ENCODE measurements at places on chromosomes 11 and 22. TPM values are rescaled to one million over a fixed set of nuclear protein-coding genes. Genes with fewer than 3 reads are reported as not detected.
A peak's percentile ranks its signal among the peaks of the same experiment; 100 is the strongest.

DNA sequence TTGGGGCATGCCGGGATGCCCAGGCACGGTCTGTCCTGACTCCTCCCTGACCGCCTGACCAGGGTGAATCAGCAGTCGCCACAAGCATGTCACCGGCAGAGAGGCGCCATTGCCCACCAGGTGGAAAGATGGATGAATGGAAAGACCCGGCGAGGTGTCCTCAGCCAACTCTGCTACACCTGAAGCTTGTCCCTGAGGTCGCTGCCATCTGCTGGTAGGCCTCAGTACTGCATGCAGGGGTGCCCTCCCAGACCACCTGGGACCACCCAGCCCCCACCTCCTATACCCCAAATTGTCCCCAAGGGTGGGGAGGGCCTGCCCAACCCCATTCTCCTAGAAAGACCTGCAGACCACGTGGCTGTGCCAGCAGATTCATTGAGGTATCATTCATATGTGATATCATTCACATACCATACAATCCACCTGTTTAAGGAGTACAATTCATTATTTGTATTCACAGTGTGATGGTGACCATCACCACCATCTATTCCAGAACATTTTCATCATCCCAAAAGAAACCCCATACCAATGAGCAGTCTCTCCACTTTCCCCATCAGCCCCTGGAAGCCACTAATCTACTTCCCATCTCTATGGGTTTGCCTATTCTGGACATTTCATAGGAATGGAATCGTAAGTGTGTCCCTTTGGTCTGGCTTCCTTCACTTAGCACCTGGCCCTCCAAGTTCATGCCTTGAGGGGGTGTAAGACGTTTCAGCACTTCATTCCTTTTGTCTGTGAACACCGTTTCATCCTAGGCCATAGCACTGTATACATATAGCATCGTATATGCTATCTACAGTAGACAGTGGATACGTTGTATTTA, 17.5 kb downstream of the FGF3 start:
- no peaks in the 10 kb centered on the region for H3K27me3 ChIP-seq
- DNase-seq = peak; percentile 67
- H3K36me3 ChIP-seq = no peaks in the 10 kb centered on the region
- H3K4me1 ChIP-seq = no peaks in the 10 kb centered on the region

DNA sequence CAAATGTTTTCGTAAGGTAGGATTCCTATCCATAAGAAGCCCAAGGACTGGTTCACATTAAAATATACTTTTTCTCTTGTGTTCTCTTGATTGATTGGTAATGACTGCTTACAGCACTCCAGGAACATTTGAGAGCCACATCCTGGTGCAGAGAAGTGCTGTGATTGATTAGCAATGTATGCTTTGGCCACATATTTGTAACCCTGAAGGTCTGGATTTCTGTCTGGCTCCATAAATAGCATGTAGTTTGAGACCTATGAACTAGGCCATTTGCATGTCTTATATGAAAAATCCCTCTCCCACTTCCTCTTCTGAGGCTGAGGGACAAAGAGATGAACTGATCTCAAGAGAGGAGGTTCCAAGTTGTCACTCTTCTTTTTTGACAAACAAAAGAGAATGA, 49.3 kb upstream of the CD44 start:
- no peak for DNase-seq
- H3K4me1 ChIP-seq = peaks cover 17% of the 10 kb centered on the region
- no peaks in the 10 kb centered on the region for H3K36me3 ChIP-seq
- peaks cover 3% of the 10 kb centered on the region for H3K27me3 ChIP-seq

GRCh38 chr11:30608534-30608933, 22.4 kb upstream of the MPPED2 start:
- H3K4me3 ChIP-seq = no peak overlapping the region
- no peaks in the 10 kb centered on the region for H3K36me3 ChIP-seq
- H3K27me3 ChIP-seq = no peaks in the 10 kb centered on the region
- no peak overlapping the region for H3K27ac ChIP-seq
- H3K4me1 ChIP-seq = peaks cover 11% of the 10 kb centered on the region

GRCh38 chr11:45368697-45369096, 82.6 kb upstream of the SYT13 start:
- peaks cover 2% of the 10 kb centered on the region for H3K27me3 ChIP-seq
- H3K4me1 ChIP-seq = peaks cover 35% of the 10 kb centered on the region
- H3K27ac ChIP-seq = no peak overlapping the region
- H3K4me3 ChIP-seq = no peak overlapping the region

DNA sequence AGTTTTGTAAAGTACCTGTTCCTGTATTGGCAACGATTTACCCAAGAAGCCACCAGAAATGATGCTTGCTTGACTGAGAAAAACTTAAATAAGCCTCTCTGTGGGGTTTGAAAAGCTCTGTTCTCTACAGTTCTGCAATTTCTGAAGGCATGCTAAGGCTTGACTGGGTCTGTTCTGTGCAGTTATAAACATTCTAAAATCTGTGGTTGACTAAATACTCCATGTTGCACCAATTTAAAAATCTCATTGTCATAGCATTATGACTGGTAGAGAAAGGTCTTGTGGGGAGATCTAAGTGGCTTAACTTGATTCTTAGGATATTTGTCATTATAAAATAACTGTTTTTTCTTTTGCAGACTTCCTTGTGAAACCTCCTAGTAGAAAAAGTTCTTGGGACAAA, 73.7 kb downstream of the MTMR3 start:
- H3K36me3 ChIP-seq = no peaks in the 10 kb centered on the region
- peaks cover 3% of the 10 kb centered on the region for H3K4me1 ChIP-seq
- DNase-seq = no peak
- H3K27ac ChIP-seq = no peak overlapping the region

- H3K4me3 ChIP-seq = no peak overlapping the region
- H3K36me3 ChIP-seq = peaks cover 30% of the 10 kb centered on the region
- no peak overlapping the region for H3K27ac ChIP-seq
- H3K4me1 ChIP-seq = no peaks in the 10 kb centered on the region
Observed at GRCh38 chr11:74085542-74085892, 76.6 kb upstream of the UCP3 start.

- no peak overlapping the region for H3K4me3 ChIP-seq
- H3K4me1 ChIP-seq = peaks cover 3% of the 10 kb centered on the region
- H3K36me3 ChIP-seq = no peaks in the 10 kb centered on the region
- DNase-seq = no peak
- H3K27ac ChIP-seq = no peak overlapping the region
- peaks cover 3% of the 10 kb centered on the region for H3K27me3 ChIP-seq
Observed at GRCh38 chr11:128424851-128425285, 162.5 kb downstream of the ETS1 start.

DNA sequence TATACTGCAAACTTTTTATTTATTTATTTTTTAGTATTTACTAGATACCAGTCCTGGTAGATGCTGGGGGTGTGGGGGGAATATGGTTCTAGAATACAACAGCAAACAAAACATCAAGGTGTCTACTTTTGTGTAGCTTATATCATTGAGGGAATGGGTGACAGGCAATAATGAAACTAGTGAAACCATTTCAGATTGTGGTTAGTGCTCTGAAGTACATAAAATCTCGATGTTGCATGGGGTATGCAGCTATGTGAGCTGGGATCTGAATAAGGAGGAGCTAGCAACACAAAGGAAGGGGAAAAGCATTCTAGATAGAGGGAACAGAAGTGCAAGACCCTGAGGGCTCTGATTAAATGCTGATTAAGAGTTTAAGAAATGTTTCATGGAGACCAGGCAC, 103.5 kb downstream of the WT1 start:
- DNase-seq = no peak
- H3K36me3 ChIP-seq = no peaks in the 10 kb centered on the region
- H3K27me3 ChIP-seq = peaks cover 8% of the 10 kb centered on the region
- H3K4me1 ChIP-seq = no peaks in the 10 kb centered on the region
- H3K4me3 ChIP-seq = no peak overlapping the region

DNA sequence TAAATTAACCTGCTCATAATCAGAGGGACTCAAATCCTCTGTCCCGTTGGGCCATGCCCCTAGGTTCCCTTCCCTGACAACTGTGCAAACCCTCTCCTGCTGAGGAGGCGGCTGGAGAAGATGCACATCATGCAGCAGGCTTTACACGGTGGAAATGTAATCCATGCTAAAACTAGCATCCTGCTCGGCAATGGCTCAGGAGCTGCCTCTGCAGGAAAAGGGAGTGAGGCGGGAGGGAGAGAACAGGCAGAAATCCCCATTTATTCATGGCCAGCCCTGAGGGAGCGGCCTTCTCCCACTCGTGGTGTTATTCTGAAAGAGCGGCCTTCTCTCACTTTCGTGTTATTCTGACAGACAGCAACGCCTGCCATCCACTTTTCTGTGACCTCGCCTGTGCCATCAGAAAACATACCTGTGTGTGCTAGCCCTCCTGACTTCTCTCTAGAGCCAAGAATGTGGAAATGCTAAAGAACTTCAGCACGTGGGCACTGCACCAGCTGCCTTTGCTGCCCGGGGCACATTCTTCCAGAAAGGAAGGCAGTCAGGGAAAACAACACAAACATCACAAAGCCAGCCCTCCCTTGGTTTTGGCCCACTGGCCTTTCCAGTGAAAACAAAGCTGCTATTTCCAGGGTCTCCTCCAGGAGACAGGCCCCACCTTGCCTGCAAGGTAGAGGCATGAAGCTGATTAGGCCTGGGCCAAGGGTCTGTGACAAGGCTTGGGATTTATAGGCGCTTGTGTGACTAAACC, 62.9 kb upstream of the BID start:
- no peak overlapping the region for H3K4me3 ChIP-seq
- H3K27ac ChIP-seq = no peak overlapping the region
- peaks cover 4% of the 10 kb centered on the region for H3K36me3 ChIP-seq
- peaks cover 4% of the 10 kb centered on the region for H3K27me3 ChIP-seq

DNA sequence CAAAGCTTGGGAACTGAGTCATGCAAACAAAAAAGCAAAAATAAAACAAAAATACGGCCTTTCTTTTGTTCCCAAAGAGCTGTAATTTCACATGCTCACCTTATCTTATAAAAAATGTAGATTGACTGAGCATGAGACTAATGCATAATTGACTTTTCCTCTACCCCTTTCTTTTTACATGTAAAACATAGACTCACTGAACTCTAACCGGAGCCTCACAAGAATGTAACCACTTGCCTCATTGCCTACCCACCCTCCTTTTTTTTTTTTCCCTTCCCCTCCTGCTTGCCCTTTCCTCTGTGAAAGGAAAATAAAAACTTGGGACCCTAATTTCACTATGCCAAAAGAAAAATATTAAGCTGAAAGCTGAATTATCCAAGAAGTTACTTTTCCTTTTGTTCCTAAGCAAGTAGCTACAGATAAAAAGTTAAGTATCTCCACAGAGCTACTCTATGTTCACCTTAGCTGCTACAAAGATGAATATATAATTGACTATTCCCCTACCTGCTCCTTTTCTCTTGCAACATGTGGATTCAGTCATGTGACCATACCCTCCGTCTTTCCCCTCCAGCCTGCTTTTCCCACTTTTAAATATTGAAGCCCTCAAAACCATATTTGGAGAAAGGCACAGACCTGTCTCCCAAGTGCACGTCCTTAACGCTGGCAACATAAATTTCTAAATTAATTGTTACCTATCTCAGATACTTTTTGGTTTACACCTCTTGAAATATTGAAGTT, 39.6 kb upstream of the WEE1 start:
- DNase-seq = no peak
- no peak overlapping the region for H3K27ac ChIP-seq
- peaks cover 2% of the 10 kb centered on the region for H3K4me1 ChIP-seq
- peaks cover 3% of the 10 kb centered on the region for H3K27me3 ChIP-seq

DNA sequence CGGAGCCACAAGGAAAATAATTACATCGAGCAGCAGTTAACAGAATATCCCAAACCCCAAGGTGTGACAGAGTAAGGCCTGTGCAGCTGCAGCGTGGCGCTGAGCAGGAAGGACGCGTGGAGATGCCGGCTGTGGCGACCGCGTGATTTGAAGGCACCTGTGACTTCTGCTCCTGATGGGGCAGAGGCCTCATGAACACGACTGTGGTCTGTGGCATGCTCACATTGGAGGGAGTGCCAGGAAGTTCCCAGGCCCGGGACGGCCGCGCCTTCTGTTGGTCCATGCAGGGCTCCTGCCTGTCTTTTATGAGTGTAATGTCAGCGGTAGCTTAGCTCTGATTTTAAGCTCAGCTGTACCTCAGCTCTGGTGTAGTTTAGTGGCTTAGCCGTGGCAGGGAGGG, 50.4 kb downstream of the TPCN2 start:
- peaks cover 8% of the 10 kb centered on the region for H3K4me1 ChIP-seq
- no peak for DNase-seq
- H3K4me3 ChIP-seq = no peak overlapping the region
- no peak overlapping the region for H3K27ac ChIP-seq
- no peaks in the 10 kb centered on the region for H3K36me3 ChIP-seq

- peaks cover 3% of the 10 kb centered on the region for H3K4me1 ChIP-seq
- no peaks in the 10 kb centered on the region for H3K36me3 ChIP-seq
- no peak for DNase-seq
- H3K27me3 ChIP-seq = peaks cover 3% of the 10 kb centered on the region
- no peak overlapping the region for H3K4me3 ChIP-seq
- no peak overlapping the region for H3K27ac ChIP-seq
Observed at GRCh38 chr22:48379371-48379770, 1448.3 kb downstream of the BRD1 start.

GRCh38 chr22:44071781-44072326, 47.8 kb downstream of the PARVB start:
- DNase-seq = no peak
- no peak overlapping the region for H3K4me3 ChIP-seq
- no peak overlapping the region for H3K27ac ChIP-seq

DNA sequence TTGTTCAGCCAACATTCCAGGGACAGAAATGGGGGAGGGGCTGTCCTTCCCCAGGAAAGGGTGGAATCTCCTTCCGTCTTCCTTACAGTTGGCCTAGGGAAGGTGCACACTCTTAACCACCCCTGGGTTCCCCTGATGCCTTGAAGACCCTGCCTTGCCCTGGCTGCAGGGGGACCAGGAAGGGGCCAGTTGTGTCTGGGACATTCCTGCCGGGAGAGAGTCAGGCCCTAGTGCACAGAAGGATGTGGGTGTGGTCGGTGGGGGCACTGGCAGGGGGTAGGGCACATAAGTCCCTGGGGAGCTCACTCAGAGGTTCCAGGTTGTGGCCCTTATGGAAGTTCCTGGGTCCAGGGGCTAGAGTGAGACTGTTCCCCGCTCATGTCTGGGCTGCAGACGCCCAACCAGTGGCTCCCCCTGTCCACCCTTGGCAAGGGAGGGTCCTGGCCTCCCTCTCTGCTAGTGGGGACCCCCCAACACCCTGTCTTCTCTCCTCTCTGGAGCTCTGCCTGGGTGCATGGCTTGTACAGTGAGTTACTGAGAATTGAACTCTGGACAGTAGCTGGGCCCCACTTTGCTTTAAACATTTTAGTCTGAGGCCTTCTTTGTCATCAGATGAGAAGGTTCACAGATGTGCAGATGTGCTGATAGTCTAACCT, 2.0 kb upstream of the APOBEC3A start:
- H3K27me3 ChIP-seq = peaks cover 4% of the 10 kb centered on the region
- no peak for DNase-seq
- H3K4me3 ChIP-seq = no peak overlapping the region
- H3K4me1 ChIP-seq = peaks cover 3% of the 10 kb centered on the region
- H3K36me3 ChIP-seq = peaks cover 4% of the 10 kb centered on the region

GRCh38 chr22:42922374-42923191, 65.5 kb upstream of the ARFGAP3 start:
- DNase-seq = no peak
- no peaks in the 10 kb centered on the region for H3K36me3 ChIP-seq
- no peak overlapping the region for H3K4me3 ChIP-seq
- H3K4me1 ChIP-seq = peaks cover 28% of the 10 kb centered on the region

The IL17REL gene
- 0.15 TPM for total RNA-seq

The MPZL2 gene
- 1.0 TPM for total RNA-seq

The WBP2NL gene
- total RNA-seq = not detected

The VSTM5 gene
- total RNA-seq = 0.56 TPM

The F2 gene
- 4.4 TPM for total RNA-seq

The BCO2 gene
- total RNA-seq = 2.6 TPM

The MUC2 gene
- not detected for total RNA-seq

The DTX4 gene
- 29.4 TPM for total RNA-seq

The UPK3A gene
- not detected for total RNA-seq

The ARCN1 gene
- total RNA-seq = 145 TPM

The CPT1A gene
- total RNA-seq = 0.36 TPM

The RTN4RL2 gene
- total RNA-seq = 0.62 TPM

All from endothelial cell (in vitro differentiated cells).